ENCODE measurements at places on chromosomes 11 and 22.

GRCh38 chr22:27327497-27327896 is 474.1 kb downstream of the MN1 start:
- DNase-seq = no peak

DNA sequence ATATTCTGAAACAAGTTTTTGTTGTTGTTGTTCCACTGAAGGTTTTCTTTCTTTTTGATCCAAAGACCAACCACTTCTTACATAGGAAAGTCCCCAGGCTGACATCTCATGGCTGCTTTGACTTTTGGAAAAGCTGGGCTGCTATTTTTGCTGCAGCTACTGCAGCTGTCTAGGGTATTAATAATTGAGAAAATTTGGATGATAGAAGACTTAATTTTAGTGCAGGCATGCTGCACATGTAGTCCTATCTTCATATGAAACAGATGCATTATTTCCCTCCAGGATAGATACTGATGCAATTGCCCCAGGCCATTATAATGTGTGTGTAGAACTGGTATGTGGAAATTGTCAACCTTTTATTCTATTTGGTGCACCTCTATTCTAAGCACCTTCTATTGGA is 131.4 kb downstream of the NAV2 start:
- no peak for DNase-seq

DNA sequence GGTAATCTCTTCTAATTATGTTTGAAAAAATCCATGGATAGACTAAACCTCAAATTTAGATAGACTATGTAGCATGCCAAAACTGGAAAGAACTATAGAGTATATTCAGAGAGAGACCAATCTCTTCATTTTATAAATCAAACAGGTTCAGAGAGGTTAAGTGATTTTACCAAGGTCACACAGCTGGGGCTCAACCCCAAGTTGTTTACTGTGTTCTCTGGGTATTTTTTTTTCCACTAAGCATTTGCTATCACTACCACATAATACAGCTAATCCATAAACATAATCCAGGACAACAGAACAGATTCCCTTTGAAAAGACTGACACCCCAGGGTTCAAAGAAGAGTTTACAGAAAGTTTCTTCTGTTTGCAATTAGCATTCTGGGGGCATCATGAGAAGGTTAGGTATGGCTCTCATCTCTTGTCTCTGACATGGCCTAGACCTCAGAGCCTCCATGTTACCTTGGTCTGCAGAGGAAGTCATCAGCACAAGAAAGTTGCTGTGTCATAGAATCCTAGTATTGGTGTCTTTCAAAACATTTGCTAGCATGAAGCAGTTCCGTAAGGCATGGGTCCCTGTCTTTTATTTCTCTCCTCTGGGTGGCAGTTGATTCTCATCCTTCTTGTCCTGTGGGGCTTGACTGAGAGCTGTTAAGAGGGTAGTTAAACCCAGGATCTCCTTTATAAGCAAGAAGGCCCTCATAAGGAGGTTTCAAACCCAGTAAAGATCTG is 94.5 kb upstream of the HSD17B12 start:
- no peak for DNase-seq

- DNase-seq = no peak
Observed at GRCh38 chr11:5246772-5247471, 2.7 kb downstream of the HBG1 start.

- DNase-seq = no peak
Observed at GRCh38 chr11:130340671-130341319, 26.1 kb upstream of the ZBTB44 start.

GRCh38 chr11:128599729-128600128 is 12.4 kb upstream of the ETS1 start:
- no peak for DNase-seq

DNA sequence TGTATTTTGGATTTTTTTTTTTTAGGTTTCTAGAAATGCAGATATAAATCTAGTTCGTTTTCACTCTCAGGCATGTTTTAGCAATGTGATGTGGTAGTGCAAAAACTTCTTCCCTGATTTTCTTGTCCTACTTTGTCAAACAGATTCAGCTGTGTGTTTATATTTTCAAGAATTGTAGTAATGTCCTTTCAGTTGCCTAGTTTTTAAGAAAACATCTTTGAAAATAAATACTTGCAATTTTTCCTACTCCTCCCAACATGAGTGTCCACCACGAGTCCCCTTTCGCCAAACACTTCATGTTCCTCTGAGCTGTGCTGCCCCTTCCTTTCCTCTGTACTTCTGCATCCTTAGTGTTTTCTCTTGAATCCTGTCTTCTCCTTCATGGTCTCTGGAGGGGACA is 686.9 kb downstream of the NTM start:
- DNase-seq = no peak

GRCh38 chr11:72037554-72038311 is 39.0 kb downstream of the IL18BP start:
- DNase-seq = no peak

DNA sequence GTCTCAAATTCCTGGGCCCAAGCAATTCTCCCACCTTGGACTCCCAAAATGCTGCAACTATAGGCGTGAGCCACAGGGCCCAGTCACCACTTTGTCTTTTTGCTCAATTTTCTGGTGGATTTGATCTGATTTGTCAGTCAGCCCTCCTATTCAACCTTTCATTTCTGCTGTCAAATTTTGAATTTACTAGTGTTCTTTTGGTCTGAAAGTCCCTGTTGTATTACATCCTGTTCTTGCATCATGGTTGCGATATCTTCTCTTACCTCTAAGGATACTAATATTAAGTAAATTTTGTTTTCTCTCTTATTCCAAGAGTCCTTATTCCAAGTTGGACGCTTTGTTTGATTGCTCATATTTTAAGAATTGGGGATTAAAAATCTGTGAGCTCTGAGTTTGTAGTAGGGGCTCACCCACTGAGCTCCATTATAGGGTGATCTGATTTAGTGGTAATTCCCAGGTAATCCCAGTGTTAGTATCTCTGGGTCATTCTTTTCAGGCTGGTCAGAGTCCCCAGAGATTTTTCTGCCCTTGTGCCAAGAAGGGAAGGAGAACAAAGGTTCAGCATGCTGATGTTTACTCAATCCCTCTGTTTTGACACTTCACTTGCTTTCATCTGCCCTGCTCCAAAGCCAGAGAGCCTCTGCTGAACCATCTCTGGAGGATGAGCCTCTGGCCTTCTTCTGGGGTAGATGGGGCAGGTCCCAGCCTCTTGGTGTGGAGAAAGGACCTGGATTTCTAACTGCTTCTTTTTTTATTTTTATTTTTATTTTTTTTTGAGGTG is 10.0 kb downstream of the UPB1 start:
- no peak for DNase-seq

- no peak for DNase-seq
Observed at GRCh38 chr11:86003654-86004053, 65.2 kb downstream of the PICALM start.

GRCh38 chr11:9943386-9944110 is 279.7 kb downstream of the SWAP70 start:
- DNase-seq = no peak

GRCh38 chr11:37504060-37504611 is 906.1 kb upstream of the RAG2 start:
- DNase-seq = peak; percentile 70

- no peak for DNase-seq
Observed at GRCh38 chr22:29713156-29713727, 6.6 kb upstream of the CABP7 start.

GRCh38 chr11:103537904-103538502 is 428.8 kb downstream of the DYNC2H1 start:
- DNase-seq = peak; percentile 13

- no peak for DNase-seq
Observed at GRCh38 chr22:41578114-41578513, 11.5 kb downstream of the PMM1 start.

- DNase-seq = no peak
Observed at GRCh38 chr11:118895093-118896039, 11.7 kb downstream of the CXCR5 start.

- peak; percentile 63 for DNase-seq
Observed at GRCh38 chr11:45110562-45110961, 35.9 kb upstream of the PRDM11 start.

DNA sequence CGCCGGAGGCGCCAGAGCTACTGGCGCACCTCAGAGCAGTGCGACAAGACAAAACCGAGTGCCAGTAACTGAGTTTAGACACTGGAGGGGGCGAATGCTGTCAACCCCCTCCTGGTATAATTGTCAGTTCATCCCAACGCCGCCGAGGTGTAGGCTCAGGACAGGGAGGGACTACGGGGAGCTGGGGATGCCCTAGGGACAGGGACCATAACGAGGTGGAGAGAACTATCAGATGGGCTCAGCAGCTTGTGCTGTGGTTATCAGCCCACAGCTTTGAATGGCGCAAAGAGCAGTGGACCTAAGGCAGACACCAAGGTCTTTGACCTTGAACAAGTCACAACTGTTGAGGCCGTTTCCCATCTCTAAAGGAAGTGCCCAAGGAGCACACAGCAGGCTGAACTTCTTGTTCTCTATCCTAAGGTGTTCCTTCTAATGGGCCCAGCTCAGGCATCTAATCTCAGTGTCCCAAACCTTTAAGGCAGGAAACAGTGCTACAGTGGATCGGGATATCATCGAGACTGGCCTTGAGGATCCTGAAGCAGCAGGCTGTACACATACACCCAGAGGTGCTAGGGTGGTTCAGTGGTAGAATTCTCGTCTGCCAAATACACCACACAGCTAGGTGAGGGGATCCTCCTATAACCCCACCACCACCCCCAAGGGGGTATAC is 958 bp upstream of the TUT1 start:
- DNase-seq = no peak

GRCh38 chr11:109040303-109040702 is 375.4 kb downstream of the DDX10 start:
- DNase-seq = no peak

GRCh38 chr22:32951807-32952153 is 106.4 kb downstream of the SYN3 start:
- no peak for DNase-seq

DNA sequence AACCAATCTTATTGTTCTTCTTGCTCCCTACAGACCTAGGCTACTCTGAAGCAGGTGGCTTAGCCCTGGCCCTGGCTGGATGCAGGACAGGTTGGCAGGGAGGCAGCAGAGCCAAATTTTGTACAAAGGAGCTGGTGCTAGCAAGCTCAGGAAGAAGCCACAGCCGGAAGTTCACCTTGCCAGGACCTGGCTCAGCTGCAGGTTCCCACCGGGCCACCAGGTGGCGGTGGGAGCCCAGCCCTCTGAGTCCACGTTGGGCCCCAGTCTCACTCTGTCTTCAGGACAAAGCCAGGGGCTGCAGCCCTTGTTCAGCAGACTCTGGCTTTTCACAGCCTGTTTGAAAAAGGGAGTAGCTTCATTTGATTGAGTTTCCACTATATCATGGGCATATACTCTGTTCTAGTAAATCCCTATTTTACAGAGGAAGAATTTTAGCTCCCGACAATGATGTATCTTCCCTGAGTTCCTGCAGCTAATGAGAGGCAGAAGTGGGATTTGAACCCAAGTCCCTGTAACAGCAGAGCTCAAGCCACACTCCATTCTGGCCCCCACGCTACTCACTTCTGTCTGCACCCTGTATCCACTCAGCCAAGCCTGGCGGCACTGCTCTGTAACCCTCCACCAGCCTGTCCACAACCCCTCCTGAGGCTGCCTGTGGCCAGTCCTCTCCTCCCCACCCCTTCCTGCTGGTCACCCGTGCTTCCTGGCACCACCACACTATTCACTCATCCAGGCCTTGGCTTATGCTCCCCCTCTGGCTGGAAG is 3.3 kb downstream of the TKFC start:
- DNase-seq = peak; percentile 66

- DNase-seq = no peak
Observed at GRCh38 chr11:56140151-56140661, at the start of gene OR8J3. Gene OR8J3 (minus strand): TSS chr11:56140201. CDS start chr11:56137718, 2,483 bp downstream.

DNA sequence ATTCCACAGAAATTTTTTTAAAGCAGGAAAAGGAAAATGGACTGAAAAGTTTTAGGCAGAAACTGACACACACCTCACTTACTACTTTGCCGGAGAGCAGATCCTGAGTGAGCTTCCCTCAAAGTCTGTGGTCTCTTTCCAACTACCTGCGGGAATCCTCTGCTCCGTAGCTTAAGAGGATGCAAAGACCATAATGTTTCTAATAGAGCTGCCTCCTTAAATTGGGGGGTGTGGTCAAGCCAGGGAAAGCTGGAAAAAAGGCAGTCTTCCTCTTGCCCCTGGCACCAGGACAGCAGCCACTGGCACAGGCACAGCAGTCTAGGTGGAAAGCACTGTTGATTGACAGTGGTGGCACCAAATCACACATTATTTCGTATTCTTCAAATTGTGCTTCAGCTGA is at the start of gene ETS1:
TSS of gene ETS1 (minus strand) at position 144 of the 400 bp plus-strand sequence. CDS start 14,428 bp downstream, outside the sequence.
- DNase-seq = peak; percentile 33

- no peak for DNase-seq
Observed at GRCh38 chr11:70175236-70175698, 27.8 kb upstream of the FADD start.

- DNase-seq = peak; percentile 83
Observed at GRCh38 chr22:19663821-19664355, 50.4 kb upstream of the SEPTIN5 start.
